ENCODE measurements at places on chromosomes 13 and 19.
A peak's percentile ranks its signal among the peaks of the same experiment; 100 is the strongest.

DNA sequence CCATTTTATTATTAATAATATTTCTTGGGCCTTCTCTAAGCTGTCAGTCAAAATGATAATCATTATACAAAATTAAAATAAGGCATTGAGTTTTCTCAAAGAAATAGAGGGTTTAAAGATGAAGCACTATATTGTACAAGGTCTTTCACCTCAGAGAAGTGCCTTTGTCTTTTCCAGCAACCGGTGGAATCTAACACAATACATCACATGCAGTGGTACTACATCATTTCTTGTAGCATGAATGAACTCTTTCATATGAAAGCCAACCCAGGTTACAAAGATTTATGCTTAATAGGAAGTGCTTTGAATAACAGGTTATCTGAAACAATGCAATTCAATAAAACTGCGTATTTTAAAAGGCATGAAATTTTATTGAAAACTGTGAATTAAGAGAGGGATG lies 1620.8 kb downstream of the PCDH9 start:
- no peak for DNase-seq

DNA sequence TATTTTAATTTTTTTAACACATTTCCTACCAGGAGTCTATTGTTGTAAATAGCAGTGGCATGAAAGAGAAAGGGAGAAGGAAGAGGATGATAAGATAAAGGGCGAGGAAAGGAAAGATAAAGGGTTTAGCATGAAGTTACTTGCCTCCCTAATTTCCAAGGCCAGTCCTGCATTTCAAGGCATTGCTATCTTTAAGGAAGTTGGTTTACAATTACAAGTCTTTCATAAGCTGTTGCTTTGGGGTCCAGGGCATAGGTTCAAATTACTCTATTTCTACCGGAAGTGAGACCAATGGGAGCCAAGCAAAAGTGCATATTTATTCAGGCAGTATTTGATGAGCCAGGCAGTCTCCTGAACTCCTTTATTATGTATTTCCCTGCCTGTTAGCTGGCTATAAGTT lies 27.7 kb upstream of the UBL3 start:
- no peak for DNase-seq

GRCh38 chr13:32503727-32504126 lies 34.9 kb downstream of the N4BP2L2 start:
- DNase-seq, result no peak

DNA sequence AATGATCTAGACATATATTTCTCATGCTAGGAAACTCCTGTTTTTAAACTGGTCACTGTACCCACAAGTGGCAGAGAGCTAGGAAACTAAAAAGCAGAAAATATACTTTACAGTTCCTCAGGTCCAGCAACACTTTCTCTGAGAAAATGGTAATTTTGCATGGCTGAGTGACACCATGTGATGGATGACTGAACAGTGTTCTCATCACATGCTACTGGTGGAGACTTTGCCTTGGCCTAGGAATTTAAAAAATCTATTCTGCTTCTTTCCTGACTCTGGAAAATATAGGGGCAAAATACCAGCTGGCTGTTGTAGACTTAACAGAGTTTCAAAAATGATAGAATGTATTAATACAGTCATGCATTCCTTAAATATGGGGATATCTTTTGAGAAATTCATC lies 50.0 kb downstream of the LATS2 start:
- DNase-seq, result no peak

DNA sequence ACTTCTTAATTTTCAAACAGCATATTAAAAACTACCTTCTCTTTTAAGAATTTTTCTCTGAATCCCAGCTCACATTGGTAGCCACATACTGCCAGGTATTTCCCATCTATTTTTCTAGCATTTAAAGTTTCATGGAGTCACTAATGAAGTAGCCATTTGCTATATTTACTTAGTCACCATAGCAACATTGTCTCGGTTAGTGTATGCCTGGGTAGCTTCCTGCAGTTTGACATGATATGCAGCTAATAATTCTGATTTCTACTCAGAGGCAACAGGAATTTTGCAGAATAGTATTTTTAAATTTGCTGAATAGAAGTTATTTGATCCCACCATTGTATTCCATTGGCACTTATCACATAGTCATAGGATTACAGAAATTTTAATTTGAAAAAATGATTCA lies 30.9 kb upstream of the KCTD4 start:
- DNase-seq, result no peak

GRCh38 chr13:103284466-103284865 lies 218.2 kb upstream of the SLC10A2 start:
- no peak for DNase-seq

GRCh38 chr13:92317066-92317465 lies 909.5 kb upstream of the GPC6 start:
- DNase-seq, result no peak

DNA sequence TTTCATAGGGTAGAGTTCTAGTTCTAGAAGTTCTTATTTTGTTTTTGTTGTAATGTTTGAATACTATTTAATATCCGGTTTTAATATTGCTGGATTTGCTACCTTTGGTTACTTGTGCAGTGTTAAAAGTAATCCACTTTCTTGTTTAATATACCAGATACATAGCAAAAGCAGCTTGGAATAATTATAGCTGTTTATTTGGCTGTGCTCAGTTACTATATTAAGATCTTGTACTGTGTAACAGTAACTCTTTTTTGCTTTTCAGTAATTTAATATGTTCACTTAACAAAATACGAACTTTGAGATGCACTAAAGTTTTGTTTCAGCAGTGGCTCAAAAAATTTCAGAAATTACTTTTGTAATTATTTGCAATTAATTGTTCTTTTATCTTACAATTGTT lies 50.9 kb downstream of the AKAP11 start:
- no peak for DNase-seq

GRCh38 chr19:55406826-55407549 lies 600 bp downstream of the UBE2S start:
- peak; percentile 25 for DNase-seq

DNA sequence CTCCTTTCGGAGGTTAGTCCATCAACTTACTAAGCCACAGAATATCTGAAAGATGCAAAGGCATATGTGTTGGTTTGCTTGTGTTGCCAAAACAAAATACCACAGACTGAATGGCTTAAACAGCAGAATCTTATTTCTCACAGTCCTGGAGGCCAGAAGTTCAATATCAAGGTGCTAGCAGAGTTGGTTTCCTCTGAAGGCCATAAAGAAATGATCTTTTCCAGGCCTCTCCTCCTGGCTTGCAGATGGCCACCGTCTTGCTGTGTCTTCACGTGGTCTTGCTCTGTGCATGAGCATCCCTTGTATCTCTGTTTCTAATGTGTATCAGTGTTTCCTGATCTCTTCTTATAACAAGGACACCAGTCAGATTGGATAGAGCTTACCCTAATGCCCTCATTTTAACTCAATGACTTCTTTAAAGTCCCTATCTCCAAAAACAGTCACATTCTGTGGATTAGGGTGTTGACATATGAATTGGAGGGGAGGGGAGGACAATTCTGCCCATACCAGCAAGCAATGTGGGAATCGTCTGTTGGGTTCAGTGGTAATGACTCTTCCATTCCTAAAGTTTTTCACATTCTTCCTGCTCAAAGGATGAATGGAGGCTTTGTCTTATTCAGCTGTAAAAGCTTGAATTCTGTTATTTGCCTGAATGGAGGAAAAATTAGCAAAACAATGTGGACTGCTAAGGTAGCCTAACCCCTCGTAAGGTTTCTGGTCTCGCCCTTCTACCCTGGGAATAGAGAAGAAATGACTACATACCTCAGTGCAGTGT lies 715.7 kb downstream of the DIAPH3 start:
- no peak for DNase-seq

DNA sequence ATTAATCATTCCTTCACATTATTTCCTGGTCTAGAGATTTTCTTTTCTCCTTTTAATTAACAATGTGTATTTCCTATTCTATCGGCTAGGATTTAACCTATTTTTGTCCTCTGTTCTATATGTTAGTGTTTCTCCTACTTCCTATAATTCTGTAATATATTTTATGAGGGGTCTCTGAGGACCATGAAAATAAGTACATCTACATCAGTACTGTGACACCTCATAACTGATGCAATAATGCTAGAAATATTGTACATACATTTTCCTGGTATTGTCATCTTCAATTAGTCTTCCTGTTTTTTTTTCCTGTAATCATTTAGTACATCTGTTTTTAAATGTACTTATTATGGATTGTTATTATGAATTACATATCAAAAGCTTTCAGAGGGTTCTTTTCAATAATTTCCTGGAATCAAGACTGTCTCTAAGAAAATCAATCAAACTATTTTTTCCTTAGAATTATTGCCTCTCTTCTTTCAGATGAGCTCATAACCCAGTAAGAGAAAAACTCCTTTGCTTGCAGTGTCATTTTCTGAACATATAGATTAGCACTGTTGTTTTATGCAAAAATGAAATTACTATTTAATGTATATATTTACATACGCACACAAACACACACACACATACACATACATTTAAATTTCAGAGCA lies 1004.3 kb downstream of the SLITRK5 start:
- DNase-seq, result no peak

DNA sequence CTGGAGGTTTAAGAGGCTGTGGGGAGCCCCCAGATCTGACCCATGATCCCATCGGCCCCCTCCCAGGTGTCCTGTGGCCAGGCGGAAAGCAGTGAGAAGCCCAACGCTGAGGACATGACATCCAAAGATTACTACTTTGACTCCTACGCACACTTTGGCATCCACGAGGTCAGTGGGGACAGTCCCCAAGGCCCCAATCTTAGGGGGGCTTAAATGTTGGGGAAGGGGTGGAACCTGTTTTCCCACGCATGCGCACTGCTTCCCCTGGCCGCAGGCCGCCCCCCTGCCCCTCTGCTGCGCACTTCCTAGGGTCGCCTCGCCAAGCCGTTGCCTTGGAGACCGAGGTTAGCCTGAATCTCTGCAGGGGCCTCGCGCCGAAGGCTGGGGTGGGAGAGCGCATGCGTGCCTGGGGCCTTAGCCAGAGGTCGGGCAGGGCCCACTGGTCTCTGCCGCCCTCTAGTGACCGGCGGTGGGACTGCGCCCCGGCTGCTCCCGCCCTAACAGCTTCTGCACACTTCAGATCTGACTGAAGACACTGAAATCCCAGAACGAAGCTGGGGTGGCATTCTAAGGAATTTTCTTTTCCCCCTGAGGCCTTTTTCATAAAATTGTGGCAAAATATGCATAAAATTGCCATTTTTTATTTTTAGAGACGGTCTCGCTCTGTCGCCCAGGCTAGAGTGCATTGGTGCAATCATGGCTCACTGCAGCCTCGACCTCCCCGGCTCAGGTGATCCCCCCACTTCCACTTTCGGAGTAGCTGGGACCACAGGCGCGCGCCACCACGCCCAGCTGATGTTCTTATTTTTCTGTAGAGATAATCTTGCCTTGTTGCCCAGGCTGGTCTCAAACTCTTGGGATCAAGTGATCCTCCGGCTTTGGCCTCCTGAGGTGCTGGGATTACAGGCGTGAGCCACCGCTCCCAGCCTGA lies 3.6 kb downstream of the PRMT1 start:
- DNase-seq, result peak; percentile 94

- DNase-seq, result peak; percentile 76
Measured at GRCh38 chr13:112873851-112874750, 94.9 kb upstream of the MCF2L start.

DNA sequence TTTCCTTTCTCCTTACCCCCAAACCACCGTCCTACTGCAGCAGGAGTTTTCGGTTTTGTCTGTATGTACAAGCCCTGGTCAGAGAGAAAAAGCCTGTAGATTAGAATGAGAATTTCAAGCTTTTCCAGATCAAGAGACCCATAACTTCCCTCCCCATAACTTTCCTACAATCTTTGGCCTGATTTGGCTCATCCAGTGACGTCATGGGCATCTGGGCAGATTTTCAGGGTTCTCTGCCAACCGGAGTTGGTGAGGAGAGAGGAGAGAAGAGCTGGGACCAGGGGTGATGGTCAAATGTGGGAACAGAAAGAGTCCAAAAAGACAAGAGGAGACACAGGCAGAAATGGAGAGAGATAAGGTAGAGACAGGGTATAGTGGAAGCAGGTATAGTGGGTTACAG lies 10.5 kb downstream of the IZUMO2 start:
- no peak for DNase-seq

- no peak for DNase-seq
Measured at GRCh38 chr19:17254636-17255035, 8.9 kb upstream of the NR2F6 start.

- peak; percentile 31 for DNase-seq
Measured at GRCh38 chr13:42997381-42997780, 5.3 kb upstream of the EPSTI1 start.

- no peak for DNase-seq
Measured at GRCh38 chr19:6667114-6667627, 2.8 kb downstream of the TNFSF14 start.

GRCh38 chr13:26619358-26619757 lies 61.9 kb downstream of the WASF3 start:
- DNase-seq, result no peak

- DNase-seq, result no peak
Measured at GRCh38 chr13:40379794-40380578, 286.5 kb downstream of the FOXO1 start.

- no peak for DNase-seq
Measured at GRCh38 chr13:71087432-71087831, 779.6 kb downstream of the DACH1 start.

GRCh38 chr19:38494379-38494778 lies 60.9 kb downstream of the RYR1 start:
- DNase-seq, result no peak

- no peak for DNase-seq
Measured at GRCh38 chr13:110109910-110110309, 197.0 kb downstream of the COL4A1 start.

DNA sequence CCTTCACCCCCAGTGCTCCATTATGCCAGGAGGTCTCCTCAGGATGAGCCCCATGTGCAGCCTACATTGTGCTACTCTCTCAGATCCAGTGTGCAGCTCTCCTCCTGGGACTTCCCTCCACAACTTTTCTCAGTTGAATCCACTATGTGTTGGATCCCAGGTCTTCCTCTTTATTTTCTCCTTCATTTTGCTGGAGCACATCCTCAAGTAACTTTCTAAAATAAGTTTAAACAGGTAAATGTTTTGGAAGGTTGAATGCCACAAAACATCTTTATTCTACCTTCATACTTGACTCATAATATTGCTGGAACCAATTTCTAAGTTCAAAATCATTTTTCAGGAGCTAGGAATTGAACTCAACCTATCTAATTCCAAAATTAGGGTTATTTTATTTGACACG lies 52.1 kb downstream of the C13orf46 start:
- DNase-seq, result no peak

- no peak for DNase-seq
Measured at GRCh38 chr13:89577301-89577700, 1770.2 kb upstream of the MIR17HG start.

- no peak for DNase-seq
Measured at GRCh38 chr13:50152655-50153309, 137.5 kb downstream of the KCNRG start.

DNA sequence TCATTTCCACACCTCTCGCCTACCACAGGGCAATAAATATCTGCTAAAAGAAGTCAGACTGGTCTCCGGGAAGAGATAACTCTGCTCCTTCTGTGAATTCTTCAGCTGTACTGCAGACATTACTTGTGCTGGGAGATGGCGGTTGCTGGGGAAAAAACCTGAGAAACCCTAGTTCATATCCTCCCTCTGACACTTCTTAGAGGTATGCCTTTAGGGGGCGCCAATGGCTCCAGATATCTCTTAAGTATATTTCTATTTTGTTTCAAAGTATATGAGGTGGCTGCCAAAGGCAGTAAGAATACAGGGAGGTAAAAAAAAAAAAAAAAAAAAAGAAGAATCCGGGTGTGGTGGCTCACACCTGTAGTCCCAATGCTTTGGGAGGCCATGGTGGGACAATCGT lies 175.2 kb downstream of the PAN3 start:
- DNase-seq, result peak; percentile 15

GRCh38 chr13:28485551-28485950 lies 9.4 kb downstream of the FLT1 start:
- no peak for DNase-seq
